ENCODE measurements at places on chromosomes 13 and 19.

DNA sequence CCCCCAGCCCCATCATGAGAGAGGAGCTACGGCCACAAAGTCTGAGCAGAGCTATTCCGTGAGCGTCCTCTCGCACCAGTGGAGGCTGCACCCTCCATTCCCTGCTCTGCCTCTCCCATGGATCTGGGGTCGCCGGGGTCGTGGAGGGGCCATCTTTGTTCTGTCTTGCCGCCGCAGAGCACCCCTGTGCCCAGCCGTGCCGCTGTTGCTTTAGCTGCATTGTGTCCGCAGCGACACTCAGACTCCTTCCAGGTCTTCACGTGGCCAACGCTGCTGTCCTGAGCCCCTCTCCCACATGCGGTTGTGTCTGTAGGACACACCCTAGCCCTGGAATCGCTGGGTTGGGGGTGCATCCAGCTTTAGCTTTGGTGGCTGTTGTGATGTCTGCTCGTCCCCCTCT is 15.8 kb downstream of the YIPF2 start:
- no peak for DNase-seq

DNA sequence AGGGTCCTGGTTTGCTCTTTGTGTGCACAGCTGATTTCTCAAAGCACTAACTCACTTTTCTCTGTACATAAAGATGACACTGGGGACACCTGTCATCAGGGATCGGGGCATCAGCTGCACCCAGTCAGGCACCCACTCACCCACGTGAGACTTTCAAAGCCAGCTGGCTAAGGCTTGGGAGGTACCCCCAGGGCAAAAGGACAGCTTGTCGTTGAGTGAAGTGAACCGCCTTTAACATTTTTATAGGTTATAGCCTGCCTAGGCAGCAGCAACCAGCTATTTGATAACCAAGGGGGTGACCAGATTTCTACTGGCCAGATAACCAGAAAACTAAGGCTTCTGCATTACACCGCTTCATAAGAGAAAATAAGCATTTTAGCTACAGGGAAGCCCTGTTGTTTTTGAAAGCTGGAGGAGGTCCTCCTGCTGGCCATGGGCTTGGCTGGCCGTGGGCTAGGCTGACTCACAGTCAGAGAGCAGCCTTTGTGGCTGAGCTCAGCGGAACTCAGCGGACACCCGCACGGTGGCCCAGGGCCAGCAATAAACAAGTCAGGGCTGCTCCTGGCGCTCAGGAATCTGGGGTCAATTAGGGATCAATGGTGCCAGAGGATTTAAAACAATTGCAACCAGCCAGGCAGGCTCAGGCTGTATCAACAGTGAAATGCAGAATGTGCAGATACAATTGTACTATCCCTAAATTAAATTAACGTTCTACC is 57.1 kb downstream of the ALOX5AP start:
- DNase-seq: peak; percentile 77

DNA sequence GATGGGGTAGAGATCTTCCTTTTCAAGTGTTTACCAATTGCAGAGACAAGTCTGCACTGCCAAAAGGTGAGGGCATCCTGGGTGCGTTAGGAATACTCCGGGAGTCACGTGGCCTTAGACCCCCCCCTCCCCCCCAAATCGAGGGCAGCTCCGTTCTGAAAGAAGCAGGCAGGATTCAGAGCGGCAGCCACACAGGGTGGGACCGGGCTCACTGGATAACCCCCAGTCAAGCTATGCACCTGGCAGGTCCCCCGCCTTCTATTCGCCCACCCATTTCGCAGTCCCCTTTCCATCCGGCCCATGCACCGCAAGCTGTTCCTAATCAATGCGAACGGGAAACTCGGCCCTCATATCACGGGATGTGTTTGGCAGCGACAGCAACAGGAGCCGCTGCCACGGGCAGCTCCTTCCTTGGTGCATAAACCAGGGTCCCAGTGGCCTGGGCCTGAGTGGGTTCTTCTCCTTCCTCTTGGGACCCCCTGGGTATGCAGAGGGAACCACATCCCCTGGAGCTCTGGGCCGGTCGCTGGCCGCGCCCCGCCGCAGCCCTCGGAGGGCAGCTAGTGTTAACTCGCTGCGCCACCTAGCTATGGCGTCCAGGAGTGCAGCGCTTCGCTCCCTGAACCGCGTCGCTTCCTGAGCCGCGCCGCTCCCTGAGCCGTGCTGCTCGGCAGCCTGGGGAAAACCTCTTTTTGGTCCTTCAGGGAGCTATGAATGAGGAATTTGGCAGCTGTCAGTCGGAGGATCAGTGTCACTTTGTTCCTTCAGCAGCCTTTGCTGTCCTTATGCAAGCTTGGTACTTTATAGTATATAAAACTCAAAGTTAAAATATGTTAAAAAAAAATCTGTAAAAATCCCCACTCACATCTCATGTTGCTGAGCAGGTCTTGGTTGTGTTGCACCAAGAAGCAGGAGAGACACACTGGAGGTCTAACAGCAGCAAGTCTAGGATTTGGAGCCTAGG is 41.4 kb downstream of the LYL1 start:
- peak; percentile 89 for DNase-seq

GRCh38 chr19:18023622-18024251 is 15.8 kb downstream of the ARRDC2 start:
- DNase-seq: peak; percentile 92

GRCh38 chr13:28282451-28282850 is 144.1 kb downstream of the PAN3 start:
- no peak for DNase-seq

DNA sequence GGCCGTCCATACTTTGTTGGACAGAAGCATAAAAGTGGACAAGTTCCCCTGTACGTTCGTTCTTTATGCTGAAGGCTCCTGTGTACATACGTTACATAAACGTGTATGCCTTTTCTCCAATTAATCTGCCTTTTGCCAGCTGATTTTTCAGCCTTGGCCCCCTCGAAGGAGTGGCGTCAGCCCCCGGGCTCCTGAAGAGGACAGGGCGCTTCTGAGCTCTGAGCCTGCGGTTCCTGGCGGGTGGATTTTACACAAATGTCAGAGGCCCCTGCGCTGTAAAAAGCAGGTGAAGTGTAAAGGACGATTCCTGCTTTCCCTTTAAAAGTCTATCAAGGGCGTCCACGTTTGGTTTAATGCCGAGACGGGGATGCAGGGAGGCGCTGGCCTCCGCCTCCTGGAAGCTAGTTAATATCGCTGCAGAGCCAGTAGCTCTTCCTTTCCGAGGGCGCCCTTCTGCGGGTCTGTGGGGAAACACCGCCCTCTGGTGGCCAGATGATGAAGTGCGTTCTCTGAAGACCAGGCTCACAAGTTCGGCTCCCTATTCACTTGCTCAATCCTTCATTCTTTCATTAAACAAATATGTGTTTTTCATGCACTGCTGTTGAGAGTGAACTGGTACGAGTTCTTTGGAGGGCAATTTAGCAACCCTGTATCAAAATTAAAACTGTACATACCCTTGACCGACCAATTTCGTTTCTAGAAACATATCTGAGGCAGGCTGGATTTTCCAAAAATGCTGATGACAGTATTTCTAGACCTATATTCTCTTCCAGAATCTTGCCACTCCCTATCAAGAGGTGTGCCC is 62.0 kb downstream of the GPR12 start:
- DNase-seq: peak; percentile 79

GRCh38 chr19:29514525-29515232 is 11.1 kb upstream of the VSTM2B start:
- DNase-seq: no peak

DNA sequence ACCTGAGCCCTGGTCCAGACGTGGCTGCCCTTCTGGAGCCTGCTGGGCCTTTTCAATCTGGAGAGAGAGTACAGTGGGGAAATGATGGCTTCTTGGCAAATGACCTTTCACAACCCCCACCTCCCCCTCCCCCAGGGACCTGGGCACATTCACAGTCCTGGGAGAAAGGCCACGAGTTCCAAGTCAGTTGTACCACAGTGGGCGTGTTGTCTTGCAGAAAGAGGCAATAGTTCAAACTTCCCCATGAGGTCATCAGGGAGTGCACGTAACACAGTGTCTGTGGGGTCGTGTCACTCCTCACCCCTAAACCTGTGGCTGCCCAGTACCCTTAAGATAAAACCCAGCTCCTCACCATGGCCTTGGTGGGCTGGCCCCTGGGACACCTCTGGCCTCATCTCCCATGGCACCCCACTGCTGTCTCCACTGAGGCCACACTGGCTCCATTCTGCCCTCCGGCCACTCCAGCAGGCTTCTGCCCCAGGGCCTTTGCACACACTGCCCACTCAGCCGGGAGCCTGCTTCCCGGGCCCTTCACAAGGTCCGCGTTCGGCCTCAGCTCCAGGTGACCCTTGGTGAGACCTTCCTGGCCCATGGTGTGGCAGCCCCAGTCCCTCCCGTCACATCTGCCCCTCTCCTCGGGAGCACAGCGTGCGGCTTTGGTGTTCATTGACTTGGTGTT is 13.3 kb downstream of the PLIN4 start:
- DNase-seq: no peak

- DNase-seq: no peak
Measured at GRCh38 chr19:48355365-48355954, 8.3 kb downstream of the TMEM143 start.

GRCh38 chr19:2170987-2171348 is 7.2 kb downstream of the DOT1L start:
- no peak for DNase-seq

GRCh38 chr13:24036115-24036514 is 124.4 kb upstream of the SPATA13 start:
- DNase-seq: no peak

GRCh38 chr19:36564391-36564790 is 8.7 kb downstream of the ZNF529 start:
- no peak for DNase-seq

- no peak for DNase-seq
Measured at GRCh38 chr13:100817928-100818327, 143.3 kb upstream of the TMTC4 start.

GRCh38 chr13:65603160-65603559 is 1627.0 kb downstream of the PCDH9 start:
- no peak for DNase-seq

DNA sequence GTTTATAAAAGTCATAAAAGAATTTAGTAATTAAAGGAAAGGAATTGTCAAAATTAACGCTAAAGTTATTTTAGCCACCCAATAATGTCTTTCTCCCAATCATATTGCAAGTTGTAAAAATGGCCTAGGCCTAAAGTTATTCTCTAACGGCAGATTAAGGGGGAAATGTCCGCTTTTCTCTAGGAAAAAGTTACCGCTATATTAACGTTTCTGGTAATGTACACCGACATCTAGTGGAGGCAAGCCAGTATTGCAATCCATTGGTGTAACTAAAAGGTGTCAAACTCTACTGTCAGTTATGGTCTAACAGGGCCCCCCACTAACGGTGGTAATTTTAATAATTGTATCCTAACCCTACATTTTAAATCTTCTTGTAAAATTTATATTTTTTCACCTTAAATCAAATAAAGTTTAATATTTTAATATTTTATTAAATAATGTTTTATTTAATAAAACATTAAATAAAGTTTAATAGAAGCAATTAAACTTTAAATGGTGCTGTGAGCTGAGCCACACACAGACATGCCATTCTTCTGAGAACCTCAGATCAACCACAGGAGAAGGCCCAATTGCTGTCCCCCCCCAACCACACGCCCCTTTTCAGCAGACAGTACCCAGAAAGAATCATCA is 35.9 kb upstream of the ZSCAN5A start:
- DNase-seq: no peak

- no peak for DNase-seq
Measured at GRCh38 chr13:91659256-91660075, 261.0 kb downstream of the GPC5 start.

DNA sequence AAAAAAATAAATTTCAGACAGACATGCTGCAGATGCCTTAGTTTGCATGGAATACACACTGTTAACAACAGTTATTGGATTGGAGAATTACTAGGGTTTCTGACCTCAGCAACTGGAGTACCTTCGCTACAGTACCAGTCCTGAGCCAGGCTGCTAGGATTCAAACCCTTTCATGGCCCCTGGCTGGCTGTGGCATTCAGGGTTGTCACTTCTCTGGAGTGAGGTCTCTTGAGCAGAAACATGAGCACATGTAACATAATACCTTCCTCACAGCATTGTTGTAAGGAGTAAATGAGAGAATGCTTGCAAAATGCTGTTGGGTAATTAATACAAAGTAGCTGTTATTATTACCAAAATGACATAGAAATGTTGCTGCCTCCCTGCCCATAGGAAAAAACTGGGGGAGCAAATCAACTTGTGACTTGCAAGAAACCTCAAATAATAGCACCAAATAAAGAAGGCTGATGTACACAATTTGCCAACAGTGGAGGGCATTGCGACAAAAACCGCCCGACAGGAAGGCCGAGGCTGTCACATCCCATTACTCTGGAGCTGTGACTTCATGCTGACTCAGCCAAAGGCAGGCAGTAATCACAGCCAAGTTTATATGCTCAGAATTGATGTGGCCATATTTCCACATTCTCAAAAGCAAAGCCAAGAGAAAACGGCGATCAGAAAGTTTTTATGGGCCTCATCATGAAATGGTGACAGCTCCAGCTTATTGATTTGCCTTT is 100.4 kb downstream of the RFC3 start:
- DNase-seq: no peak

DNA sequence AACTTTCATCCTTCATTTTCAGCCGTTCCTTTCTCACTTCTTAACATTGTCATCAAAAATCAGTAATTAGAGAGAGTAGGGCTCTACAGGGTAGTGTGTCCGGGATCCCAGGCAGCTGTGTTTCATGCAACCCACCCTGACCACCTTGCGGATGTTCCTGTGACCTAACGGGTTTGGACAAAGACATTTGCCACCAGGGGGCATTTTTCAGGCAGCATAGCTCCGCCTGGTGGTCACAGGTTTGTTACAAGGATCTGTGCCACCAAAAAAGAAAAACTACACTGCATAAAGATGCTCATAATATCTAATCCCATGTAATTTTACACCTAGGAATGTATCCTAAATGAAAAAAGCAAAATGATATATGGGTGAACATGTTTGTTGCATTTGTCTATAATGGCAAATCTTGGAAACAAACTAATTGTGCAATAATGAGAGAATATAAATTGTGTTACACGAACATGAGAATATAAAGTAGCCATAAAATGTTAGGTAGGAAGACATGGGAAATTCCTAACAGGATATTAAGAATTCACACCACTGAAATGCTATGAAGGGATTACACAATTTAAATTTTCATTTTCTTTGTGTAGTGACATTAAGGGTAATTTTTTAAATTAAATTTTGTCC is 123.0 kb downstream of the SLC7A1 start:
- DNase-seq: no peak

DNA sequence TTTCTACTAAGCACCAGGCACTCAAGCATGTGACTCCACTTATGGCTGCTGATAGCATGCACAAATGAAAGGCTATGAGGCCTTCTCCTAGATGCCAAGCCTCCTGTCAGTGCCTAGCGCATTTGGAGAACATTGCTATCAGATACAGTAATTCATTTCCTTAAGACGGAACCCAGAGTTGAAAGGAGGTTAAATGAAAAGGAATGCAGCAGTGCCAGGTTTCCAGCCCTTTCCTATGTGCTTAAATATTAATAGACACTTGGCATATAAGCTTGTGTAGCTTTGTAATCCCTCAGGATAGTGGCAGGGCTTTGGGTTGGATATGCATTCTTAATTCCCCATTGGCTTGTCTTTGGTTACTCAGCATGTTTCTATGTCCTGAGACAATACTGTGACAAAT is 140.1 kb upstream of the FRY start:
- DNase-seq: no peak
